Activated T-cell treated with anti-CD3 and anti-CD28 coated beads, Interleukin-2, amount 50 U/mL, for 72 hours (primary cell): ENCODE measurements at places on chromosomes 3 and 15. TPM values are rescaled to one million over a fixed set of nuclear protein-coding genes. Genes with fewer than 3 reads are reported as not detected.

Gene AGBL1
- 0.14 TPM for total RNA-seq

Gene ANO10
- total RNA-seq = 10.7 TPM

Gene GOLGA8T
- 0.19 TPM for total RNA-seq

Gene CACNA2D3
- not detected for total RNA-seq

- no peaks in the 10 kb centered on the region for H3K4me1 ChIP-seq
- peaks cover 15% of the 10 kb centered on the region for H3K27me3 ChIP-seq
- no peak overlapping the region for H3K27ac ChIP-seq
- DNase-seq = no peak
- no peak overlapping the region for H3K4me3 ChIP-seq
These were observed 445.2 kb upstream of the MDFIC2 start for GRCh38 chr3:70757658-70758057.

GRCh38 chr3:31831591-31831990 lies 149.5 kb downstream of the OSBPL10 start:
- H3K36me3 ChIP-seq = no peaks in the 10 kb centered on the region
- H3K27ac ChIP-seq = no peak overlapping the region
- no peak for DNase-seq

- H3K36me3 ChIP-seq = no peaks in the 10 kb centered on the region
- H3K27me3 ChIP-seq = no peaks in the 10 kb centered on the region
- no peaks in the 10 kb centered on the region for H3K4me1 ChIP-seq
- H3K27ac ChIP-seq = no peak overlapping the region
These were observed 426.2 kb upstream of the BCHE start for GRCh38 chr3:166263460-166263859.

DNA sequence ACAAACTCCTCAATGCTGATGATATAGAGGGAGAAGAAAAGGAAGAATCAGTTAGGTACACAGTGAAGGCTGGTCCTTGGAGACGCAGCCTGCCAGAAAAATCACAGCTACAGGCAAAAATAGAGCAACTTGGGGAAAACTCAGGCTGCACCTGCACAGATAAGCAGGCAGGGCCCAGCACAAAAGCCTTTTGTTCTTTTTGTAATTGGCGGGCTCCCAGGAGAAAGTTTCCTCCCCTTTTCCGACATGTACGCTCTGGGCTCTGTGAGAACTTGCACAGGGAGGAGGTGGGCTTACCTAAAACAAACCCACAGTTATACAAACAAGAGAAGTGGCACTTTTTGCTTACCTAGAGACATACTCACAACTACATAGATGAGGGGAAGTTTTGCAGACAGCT lies 813.4 kb upstream of the EPHA6 start:
- H3K27ac ChIP-seq = no peak overlapping the region
- H3K4me3 ChIP-seq = no peak overlapping the region
- no peak for DNase-seq
- H3K27me3 ChIP-seq = no peaks in the 10 kb centered on the region
- H3K36me3 ChIP-seq = no peaks in the 10 kb centered on the region

- DNase-seq = peak; percentile 25
- H3K27ac ChIP-seq = no peak overlapping the region
- H3K4me3 ChIP-seq = no peak overlapping the region
- peaks cover 29% of the 10 kb centered on the region for H3K4me1 ChIP-seq
These were observed 11.7 kb upstream of the WNT7A start for GRCh38 chr3:13891492-13892073.

DNA sequence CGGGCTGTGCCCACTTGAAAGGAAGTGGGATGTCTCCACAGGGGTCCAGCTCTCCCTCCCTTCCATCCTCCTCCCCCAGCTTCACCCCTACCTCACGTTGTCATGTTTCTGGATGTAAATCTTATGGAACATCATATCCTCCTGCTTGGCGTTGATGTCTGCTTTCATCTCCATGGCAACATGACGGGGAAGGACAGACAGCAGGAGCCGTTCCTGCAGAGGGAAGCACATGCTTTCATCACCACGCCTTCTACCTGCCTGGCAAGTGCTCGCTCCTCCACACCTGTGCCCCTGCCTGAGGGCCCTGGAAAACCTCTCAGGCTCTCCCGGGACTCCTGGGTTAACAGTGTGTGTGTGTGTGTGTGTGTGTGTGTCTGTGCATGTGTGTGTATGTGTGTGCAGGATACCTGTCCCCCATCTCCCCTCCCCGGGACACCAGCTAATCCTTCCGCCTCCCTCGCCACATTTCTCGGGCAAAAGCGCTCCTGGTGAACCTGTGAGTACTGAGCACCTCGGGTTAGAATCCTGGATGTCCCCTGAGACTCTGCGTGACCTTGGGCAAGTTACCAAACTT lies 101.1 kb downstream of the ADCY5 start:
- peaks cover 32% of the 10 kb centered on the region for H3K27me3 ChIP-seq
- DNase-seq = no peak
- no peak overlapping the region for H3K27ac ChIP-seq
- H3K4me3 ChIP-seq = no peak overlapping the region
- peaks cover 31% of the 10 kb centered on the region for H3K4me1 ChIP-seq

DNA sequence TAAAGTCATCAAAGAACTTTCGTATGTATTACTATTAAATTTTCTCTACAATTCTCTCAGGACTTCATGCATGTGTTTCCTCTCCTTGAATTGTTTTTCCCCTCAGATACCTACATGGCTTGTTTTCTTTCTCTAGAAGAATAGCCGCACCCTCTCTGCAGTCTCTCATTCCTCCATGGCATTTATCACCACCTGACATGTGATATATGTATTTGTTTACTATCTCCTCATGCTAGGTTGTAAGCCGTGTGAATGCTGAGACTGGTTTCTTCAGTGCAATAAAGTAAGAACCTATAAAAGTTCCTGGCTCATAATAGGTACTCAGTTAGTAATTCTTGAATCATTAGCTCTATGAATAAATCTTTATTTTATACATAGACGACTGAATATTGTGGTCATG lies 149.2 kb downstream of the CNTN4 start:
- H3K4me3 ChIP-seq = no peak overlapping the region
- no peaks in the 10 kb centered on the region for H3K36me3 ChIP-seq
- no peak for DNase-seq
- no peaks in the 10 kb centered on the region for H3K4me1 ChIP-seq
- H3K27me3 ChIP-seq = no peaks in the 10 kb centered on the region
- H3K27ac ChIP-seq = no peak overlapping the region
